NCI-H748 treated with DMSO at 0.1 percent for 48 hours (cell line): ENCODE measurements at places on chromosomes 12 and 14.

DNA sequence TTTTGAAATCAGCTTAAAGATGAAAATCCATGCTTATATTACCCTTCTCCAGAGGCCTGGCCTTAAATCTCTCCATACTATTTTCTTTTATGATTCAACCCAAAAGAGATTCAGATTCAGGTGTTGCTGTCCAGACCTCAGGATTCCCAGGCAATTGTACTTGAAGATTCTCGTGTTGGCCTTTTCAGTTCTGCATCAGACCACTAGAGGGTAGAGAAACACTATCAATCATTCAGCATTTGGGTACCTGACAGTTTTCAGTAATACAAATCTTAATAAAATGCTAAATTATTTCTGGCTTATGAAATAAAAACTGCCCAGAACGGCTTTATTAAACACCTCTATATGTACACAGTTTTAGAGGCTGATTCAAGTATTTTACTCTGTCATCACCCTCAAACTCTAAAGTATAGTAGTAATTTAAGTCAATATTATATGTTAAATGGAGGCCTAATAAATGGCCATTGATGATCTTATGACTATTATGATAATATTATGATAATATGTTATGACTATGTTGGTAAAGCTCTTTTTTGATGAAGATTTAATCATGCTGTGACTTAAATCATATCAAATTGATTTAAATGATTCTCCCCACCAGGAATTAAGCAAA lies 301.1 kb downstream of the DUSP6 start:
- DNase-seq = peak; percentile 60

GRCh38 chr12:119869720-119870119 lies 7.4 kb downstream of the CIT start:
- no peak for DNase-seq

- no peak for DNase-seq
Measured at GRCh38 chr14:60355768-60356167, 106.7 kb downstream of the PPM1A start.

- DNase-seq = no peak
Measured at GRCh38 chr14:40347675-40348074, 915.4 kb upstream of the FBXO33 start.

DNA sequence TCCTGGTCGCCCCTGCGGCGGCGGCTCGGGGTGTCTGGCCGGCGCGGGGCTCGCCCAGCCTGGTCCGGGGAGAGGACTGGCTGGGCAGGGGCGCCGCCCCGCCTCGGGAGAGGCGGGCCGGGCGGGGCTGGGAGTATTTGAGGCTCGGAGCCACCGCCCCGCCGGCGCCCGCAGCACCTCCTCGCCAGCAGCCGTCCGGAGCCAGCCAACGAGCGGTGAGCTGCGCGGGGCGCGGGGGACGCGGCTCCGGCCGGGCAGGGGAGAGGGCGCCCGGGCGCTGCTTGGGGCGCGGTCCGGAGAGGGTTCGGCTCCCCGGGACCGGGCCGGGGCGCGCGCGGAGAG lies at the start of gene LGALS3:
Gene LGALS3 (plus strand): TSS at position 167 of the 342 bp plus-strand sequence. CDS start 8,122 bp downstream, outside the sequence.
- DNase-seq = no peak

- DNase-seq = no peak
Measured at GRCh38 chr14:25267186-25267585, 217.2 kb upstream of the STXBP6 start.

DNA sequence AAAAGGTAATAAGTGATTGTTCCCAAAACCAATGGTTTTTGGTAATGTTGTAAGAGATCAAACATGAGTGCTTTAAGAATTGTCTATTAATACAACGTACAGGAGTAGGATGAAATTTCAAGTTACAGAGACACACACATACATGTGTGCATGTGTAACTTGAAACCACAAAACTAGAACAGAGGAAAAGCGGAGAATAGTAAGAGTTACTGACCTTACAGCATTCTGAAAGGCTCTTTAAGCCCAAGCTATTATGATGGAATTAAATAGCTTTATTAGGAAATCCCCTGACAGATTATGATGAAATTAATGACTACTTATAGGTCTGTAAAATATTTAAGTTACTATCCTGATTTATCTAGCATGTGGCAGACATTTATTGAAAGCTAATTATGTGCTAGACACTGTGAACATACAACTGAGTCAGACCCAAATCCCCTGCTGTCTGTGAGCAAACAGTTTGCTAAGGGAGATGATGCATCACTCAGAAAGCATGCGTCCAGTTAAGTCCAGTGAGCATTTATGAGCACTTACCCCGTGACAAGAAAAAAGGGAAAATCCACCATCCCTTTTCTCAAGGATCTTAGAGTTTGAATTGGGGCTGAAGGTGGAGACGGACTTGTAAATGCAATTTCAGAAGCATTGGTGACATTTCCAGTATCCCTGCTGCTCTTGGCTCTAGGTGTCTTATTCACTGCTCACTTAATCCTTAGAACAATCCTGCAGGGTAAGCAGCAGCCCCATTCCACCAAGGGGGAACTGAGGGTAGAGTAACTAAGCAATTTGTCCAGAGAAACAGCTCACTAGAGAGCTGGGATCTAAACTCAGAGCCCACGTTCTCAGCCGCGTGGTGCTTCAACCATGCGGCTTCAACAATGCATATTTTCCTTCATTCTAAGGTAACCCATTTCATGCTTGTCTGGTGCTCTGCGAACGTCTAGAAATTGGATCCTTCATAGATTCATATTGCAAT lies 117.4 kb downstream of the EML1 start:
- no peak for DNase-seq

- no peak for DNase-seq
Measured at GRCh38 chr12:25581067-25581466, 28.0 kb upstream of the LMNTD1 start.

DNA sequence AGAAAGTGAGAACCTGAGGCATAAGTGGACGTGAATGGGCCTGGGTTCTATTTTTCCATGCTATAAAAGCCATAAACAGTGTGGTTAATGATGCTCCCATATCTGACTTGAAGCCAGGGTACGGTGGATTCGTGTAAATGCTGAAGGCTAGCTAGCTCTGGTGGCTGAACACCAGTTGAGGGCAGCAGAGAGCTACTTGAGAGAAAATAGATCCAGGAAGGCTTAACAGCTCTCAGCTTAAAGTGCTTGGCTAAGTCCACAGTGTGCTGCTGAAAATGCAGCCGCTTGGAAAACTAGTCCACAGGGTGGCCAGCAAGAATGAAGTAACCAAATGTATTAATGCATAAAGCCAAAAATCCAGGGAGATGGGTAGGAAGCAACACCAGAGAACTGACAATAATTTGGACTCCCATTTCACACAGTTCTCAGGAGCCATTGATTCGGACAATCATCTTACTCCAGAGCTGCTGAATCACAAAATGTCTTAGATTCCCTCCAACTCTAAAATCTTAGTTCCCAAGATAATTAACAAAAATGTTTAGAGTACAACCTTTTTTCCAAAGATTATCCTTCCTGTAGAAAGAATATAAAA lies 15.0 kb upstream of the FOXG1 start:
- peak; percentile 86 for DNase-seq

DNA sequence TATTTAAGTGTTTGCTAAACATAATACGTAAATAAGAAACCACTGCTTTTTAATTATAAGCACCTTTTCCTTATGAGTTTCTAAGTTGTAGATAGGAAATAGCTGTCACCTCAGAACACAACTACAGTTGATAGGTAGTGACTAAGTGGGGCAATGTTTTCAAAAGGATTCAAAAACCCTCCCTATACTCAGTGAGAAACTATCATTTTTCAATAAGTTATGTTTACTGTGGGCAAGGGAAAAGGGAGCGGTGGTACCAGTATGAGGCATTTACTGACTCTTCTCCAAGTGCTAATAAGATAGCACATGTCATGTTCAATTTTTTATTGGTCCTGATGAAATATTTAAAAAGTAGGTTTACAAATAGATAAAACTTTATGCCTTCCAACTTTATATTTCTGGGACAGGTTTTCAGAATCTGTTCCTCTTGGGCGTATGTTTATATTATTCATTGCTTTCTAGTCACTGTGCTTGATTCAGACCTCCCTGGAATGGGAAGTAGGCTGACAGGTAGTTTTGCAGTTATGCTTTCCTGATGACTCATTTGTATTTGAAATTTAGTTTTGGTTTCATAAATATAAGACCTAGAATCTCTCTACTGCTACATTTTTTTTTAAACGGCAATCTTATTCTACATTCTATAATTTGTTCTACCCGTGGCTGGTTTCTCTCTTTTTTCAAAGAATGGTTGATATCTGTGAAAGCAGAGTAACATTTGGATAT lies 153.1 kb downstream of the TMEM117 start:
- no peak for DNase-seq

DNA sequence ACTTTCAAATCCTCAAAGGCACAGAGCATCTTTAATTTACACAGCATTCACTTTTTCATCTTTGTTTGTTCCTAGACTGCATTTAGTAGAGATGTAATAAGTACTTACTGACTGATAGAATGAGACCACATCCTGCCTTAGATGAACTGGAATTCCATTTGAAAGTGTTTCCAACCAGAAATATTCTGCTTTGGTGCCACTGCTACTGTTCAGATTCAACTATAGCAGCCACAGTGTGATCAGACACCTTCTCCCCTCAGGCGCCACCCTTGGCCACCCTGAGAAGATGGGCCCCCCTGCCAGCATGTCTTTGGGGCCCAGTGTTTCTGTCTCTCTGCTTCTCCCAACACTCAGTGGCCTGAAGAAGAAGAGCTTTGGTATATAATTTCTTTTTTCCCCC lies 449.1 kb downstream of the RAD51B start:
- DNase-seq = no peak

- DNase-seq = no peak
Measured at GRCh38 chr14:89628521-89628920, 211.5 kb upstream of the FOXN3 start.

- DNase-seq = no peak
Measured at GRCh38 chr14:99764222-99764706, 28.9 kb upstream of the EML1 start.

GRCh38 chr14:52269100-52269499 lies 1.6 kb downstream of the PTGDR start:
- DNase-seq = no peak

DNA sequence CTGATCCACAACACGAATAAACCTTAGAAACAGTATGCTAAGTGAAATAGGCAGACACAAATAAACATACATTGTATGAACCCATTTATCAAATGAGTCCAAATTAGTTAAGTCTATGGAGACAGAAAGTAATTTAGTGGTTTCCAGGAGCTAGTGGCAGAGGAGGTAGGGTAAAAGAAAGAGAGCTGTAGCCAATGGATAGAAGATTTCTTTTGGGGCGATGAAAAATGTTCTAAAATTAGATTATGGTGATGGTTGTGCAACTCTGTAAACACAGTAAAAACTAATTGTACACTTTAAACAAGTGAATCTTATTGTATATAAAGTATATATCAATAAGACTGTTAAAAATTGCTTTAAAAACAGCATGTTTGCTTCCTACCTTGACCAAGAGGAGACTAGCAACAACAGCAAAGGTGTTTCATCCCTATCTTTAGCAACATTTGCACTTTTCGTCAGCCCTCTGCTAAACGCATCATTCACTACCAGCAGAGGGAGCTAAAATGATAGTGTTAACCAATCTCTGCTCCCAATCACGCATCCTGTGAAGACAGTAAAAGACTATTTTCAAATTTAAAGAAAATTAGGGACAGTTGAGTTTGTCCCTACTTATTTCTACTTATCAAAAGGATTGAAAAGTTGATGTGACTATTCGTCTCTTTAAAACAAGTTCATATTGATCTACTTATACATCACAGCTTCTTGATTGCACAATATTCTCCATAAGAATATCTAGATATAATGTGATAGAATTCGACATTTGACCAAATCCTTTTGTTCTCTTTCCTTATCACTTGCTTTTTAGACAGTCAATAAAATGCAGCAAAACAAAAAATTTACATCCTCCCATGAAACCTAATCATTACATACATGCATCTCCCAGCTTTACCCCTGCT lies 24.0 kb upstream of the LGR5 start:
- peak; percentile 70 for DNase-seq

DNA sequence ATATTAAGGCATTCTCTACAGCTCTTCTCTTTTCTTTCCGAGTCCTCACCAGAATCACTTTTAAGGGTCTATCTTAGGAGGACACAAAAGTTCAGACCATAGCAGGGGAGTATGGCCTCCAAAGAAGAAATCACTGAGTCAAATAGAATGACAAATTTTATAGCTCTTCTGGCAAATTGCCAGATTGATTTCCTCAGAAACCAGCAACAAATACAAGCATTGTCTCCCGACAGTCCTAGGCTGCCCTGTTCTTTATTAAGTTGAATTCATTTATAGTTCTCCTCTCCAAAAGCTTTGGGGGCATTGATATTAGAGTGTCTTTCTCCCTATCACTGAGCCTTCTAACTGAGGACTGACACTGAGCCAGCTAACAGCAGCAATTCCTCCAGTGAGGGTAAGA lies 156.4 kb upstream of the FRMD6 start:
- DNase-seq = no peak

DNA sequence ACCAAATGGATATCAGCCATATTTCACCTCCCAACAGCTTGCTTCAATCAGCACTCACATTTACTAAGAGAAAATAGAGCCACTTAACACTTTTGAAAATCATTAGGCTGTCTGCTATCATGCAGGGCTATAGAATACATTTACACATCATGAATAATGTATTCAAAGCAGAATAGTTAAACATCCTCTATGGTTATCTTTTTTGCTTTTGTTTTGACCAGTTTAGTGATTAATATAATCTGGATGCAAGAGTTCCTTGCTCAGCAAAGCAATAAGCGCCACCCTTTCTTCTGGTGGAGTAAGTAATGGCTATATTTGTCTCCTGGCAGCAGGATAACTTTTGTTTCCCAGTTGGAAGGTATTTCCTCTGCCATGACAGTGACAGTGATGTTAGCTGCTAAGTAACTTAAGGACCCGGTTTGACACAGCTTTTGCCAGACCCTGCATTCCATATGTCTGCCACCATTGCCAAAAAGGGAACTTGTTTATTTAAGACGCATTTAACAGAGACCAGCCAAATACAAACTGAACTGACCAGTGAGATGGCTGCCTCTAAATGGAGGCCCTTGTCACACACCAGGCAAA lies 70.3 kb upstream of the NR2C1 start:
- DNase-seq = no peak

DNA sequence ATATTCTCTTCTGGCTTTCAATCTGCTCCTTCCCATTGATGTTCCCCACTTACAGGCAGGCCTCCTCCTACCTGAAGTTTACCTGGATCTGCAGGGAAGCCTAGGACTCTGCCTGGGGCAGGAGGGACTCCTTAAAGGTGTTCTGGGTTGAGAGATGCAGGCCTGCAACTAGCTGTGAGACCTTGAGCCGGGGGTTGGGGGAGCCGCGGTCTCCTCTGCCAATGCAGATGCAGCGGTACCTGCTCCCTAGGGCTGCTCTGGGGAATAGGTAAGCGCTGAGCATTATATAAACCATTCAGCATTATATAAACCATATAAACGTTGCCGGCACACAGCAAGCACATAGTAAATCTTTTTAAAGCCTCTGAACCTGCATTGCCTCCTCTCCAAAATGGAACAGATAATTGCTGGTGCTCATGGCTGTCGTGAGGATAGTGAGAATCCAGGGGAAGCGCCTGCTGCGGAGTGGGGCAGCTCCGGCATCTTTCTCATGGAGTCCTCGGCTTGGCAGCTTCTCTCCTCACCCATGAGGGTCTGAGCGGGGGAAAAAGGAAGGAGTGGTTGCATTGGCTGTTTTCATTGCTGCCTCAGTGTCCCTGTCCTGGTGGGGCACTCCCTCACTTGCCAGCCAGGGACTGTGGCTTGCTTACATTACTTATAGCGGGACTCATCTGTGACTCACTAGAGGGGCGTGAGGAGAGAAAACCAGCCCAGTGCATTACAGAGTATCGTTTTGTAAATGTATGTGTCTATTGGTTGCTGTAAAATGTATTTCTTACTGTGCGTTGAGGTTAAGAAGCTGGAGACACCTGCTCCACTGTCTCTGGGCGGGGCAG lies 12.5 kb upstream of the KRT80 start:
- DNase-seq = no peak
